Brain microvascular endothelial cell (primary cell): ENCODE measurements at places on chromosomes 3 and 15.

DNA sequence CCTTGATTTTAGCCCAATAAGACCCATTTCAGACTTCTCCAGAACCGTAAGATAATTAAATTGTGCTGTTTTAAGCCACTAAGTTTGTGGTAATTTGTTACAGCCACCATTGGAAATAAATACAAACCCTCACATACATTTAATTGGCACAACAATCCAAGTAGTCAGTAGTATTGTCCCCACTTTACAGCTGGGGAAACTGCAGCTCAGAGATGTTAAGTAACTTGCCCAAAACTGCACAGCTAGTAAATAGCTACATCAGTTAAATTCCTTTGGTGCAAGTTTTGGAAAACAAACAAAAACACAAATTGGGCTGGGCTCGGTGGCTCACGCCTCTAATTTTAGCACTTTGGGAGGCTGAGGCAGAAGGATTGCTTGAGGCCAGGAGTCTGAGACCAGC lies 13.3 kb upstream of the IREB2 start:
- no peak for DNase-seq

GRCh38 chr3:133843634-133844033 lies 38.0 kb downstream of the SRPRB start:
- DNase-seq: peak; percentile 88

GRCh38 chr15:41331833-41332193 lies 578 bp downstream of the OIP5 start:
- DNase-seq: peak; percentile 37

GRCh38 chr15:93250209-93250608 lies 161.2 kb upstream of the RGMA start:
- DNase-seq: no peak

DNA sequence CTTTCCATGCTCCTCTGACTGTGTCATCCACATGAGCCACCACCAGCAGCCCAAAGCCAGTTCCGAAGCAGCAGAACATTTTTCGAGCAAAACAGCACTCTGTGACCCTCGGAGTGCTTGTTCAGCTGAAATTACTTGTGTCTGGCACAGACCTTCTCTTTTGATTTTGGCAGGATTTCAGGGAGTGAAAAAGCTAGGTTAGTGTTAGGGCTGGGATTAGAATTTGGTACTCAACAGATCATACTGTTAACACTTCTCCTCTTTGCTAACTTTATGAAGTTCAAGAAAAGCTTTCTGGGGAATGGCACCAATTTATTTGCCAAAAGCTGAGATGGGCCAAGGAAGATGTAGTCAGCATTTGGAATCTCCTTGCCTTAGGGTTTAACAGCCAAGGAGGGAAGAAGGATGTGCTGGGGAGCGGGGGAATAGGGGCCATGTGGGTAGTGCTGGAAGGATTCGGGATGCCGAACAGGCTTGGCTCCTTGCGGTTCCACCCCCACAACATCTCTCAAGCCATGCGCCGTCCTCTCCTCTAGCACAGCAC lies 55.1 kb upstream of the TRA2B start:
- peak; percentile 41 for DNase-seq

DNA sequence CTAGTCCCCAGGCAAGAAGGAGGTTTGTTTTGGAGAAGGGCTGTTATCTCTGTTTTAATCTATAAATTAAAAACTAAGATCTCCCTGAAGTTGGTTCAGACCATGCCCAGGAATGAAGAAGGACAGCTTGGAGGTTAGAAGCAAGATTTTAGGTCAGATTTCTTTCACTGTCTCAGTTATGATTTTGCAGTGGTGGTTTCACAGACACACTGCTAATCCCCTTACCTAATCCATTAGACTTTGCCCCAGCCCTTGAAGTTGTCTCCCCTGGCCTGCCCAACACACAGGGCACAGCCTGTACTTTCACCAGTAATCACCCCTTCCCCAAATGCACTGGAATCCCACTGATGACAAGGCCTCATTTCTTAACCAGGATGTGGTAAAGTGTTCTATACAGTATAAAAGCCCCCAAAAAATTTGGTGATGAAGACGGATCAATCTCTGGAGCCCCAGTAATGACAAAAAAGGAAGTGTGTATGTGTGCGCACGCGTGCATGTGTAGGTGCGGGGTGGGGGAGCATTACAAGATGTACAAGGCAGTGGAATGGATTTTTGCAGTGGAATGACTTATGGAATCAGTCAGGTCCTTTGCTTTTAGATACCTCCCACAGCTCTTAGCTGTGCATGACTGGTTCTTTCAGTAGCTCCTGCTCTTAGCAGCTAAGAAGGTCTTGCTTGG lies 73.1 kb upstream of the TERB2 start:
- DNase-seq: no peak

GRCh38 chr3:52484680-52485461 lies 10.3 kb upstream of the STAB1 start:
- DNase-seq: no peak

DNA sequence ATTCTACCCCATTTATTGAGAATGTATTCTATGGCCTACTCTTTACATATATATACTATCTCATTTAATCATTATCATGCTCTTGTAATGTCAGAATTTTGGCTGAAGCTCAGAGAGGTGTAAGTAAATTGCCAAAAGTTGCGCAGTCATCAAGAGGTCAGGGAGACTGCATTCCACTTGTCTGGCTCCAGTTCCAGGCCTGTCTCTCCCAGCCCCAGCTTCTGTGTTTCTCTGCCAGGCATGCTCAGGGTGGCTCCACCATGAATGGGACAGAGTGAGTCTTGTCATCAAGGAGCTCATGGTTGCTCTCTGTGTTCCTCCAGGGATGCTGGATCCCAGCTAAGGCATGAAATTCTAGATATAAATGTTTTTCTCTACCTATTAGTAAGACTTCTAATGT lies 635.1 kb upstream of the MDFIC2 start:
- DNase-seq: no peak

GRCh38 chr3:50192689-50193141 lies 1.3 kb downstream of the GNAT1 start:
- DNase-seq: peak; percentile 48

- no peak for DNase-seq
These were observed 194.8 kb downstream of the SSR3 start for GRCh38 chr3:156360083-156360482.

DNA sequence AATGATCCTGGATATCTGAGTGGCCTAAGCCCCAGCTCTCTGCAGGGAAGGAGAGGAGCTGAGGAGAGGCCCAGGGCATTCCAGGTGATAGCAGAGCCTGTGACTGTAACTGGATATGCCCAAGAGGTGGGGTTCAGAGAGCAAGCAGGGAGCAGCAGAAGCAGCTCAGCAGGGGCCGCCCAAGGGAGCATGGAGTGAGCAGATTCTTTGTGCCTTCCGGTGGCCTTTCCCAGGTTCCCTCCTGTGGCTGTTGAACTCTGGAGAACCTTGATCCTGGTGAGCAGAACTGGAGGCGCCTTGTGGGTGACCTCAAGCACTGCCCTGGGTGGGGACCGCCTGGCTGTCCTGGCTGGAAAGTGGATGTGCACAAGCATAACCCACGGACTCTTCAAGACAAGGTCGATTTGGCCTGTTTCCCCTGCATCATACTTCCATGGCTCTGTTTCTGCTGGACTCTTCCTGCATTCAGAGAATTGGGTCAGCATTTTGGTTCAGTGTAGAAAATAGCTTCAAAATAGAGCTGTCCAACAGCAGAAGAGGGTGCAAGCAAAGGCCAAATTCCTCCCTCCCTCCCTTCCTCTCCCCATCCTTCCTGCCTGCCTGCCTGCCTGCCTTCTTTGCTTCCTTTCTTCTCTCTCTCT lies 76.1 kb downstream of the ARNT2 start:
- peak; percentile 47 for DNase-seq

- no peak for DNase-seq
These were observed 3.3 kb upstream of the IL17RC start for GRCh38 chr3:9913601-9914000.

DNA sequence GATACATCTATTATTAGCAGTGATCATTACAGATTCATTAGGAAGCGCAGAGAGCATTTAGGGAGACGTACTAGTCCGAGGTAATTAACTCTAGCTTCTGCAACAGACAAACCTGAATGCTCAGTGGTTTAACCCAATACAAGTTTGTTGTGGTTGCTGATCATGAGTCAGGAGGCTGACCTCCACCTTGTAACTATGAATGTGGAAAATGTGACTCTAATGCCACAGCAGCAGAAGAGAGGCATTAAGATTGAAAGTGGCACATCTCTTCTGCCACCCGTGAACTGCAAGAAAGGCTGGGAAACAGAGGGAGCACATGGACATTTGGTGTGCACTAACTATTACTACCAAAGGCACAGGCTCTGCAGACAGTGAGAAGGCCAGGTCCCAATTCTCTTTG lies 71.2 kb upstream of the C3orf80 start:
- DNase-seq: peak; percentile 52

DNA sequence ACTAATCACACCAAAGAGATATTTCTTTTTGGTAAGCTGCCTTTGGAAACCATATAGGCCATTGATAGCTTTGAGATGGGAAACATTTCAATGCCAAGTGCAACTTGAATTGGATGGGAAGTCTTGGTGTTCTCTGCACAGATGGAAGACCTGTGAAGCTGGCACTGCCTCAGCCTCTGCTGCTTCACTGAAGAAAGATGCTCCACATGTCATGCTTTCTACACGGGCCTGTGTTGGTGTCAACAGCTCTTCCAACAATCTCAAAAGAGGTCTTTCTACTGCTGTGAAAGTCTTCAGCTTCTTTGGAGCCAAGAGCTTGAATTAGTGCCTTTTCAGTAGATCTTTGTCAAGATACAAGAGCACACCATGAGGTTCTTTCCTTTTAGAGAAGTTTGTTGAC lies 169.0 kb downstream of the SPATA16 start:
- no peak for DNase-seq

DNA sequence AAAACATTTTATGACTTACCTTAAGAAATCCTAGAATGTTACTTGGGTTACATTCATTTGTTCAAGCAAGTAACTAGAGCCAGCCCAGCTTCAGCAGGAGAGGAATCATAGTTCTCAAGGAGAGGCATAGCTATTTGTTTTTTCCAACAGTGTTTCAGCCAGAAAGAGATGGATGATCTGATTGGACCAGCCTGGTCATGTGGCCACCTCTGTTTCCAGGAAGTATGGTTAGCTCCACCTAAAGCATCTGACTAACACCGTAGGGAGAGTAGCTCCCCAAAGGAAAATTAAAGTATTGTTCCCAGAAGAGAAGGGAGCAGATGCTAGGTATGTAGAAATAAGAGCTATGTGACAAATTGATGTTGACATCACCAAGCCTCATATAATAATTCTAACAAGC lies 417.1 kb downstream of the TAFA4 start:
- no peak for DNase-seq

- DNase-seq: no peak
These were observed 23.2 kb upstream of the SNRPA1 start for GRCh38 chr15:101318147-101318819.

DNA sequence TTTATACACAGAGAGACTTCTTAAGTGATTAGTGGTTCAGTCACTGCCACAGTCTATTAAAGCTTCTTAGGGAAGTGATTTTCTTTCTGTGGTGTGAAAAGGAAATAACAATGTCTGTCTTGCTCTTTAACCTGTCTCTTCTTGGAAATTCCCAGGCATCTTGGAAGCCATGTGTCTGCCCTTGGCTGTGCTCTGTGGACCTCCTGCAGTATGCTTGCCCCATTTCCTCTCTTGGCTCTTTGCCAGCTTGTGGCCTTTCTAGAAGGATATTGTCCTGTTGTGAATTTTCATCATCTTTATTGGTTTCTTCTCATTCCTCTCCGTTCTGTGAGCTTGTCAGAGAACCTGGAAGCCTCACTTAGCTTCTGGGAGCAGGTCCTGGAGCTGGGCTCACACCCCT lies 338.4 kb upstream of the C2CD4B start:
- peak; percentile 6 for DNase-seq

DNA sequence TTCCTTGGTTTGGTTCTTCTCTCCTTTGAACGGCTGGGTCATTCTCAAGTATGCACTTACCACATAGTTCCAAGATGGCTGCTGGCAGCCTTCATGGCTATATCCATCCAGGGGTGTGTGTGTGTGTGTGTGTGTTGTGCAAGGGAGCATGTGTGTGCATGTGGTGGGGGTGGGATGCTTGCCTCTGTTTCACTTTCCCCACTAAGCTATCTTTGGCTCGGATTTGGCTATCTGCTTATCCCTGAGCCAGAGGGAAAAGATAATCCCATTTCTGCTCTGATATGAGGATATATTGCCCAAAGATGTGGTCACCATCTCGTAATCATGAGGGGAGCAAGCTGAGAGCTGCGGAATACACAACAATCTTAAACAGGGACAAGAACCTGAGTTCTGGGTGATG lies 26.2 kb downstream of the ANAPC13 start:
- DNase-seq: no peak

- DNase-seq: no peak
These were observed 84.9 kb upstream of the NEO1 start for GRCh38 chr15:72967397-72967796.

DNA sequence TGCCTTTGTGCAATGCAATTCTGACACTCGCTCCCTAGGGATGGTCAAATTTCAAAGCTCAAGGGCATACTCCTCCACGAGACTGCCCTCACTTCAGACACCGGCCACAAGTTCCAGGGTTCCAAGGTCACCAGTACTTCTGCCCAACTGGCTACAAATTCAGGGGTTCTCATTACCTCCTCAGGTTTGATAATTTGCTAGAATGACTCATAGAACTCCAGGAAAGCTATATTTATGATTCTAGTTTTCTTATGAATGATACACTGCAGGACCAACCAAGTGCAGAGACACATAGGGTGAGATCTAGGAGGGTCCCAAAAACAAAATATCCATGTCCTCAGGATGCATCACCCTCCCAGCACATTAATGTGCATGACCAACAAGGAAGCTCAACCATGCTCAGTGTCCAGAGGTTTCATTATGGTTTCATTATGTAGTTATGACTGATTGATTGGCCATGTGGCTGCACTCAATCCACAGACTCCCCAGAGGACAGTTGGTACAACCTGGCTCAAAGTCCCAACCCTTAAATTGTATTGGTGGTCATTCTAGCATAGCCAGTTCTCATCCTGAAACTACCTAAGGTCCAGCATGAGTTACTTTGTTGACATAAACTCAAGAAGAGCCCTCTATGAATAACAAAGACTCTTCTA lies 170.4 kb upstream of the LRRN1 start:
- DNase-seq: no peak

DNA sequence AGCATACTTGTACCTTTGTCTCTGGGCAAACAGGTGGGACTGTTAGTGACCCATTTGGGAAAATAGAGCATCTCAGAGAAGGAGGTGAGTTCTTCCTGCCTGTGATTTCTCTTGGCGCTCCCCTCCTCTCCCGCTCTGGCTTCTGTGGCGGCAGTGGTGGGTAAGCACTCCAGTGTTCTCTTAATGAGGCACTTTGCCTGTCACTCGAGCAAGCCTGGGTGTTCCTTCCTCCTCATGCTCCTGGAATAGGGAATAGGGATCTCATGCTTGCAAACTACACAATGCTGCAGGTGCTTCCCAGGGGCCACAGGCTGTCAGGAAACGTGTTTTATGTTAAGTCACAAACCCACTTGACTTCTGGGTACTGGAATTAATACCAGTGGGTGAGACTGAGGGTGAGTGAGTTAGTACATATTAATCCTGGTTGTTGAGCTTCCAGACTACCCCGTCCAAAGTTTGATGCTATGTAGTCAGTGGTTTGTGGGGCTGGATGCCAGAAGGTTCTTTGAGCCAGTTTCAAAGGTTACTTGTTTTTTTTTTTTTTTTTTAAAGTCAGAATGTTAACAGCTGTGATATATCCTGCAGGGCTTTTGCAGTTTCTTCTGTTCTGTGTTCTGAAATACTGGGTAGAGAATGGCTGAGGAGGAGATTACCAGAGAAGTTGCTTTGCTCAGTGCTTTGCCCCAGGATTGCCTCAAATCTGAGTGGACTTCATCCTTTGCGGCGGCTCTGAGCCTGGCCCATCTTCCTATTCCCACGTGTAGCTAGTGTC lies 30.5 kb downstream of the EDEM1 start:
- DNase-seq: no peak
